ENCODE measurements at places on chromosomes 1 and 21.

GRCh38 chr1:27821761-27822315 is 8.7 kb upstream of the PPP1R8 start:
- DNase-seq, result no peak

GRCh38 chr1:246104927-246105326 is 402.2 kb downstream of the SMYD3 start:
- DNase-seq, result no peak

DNA sequence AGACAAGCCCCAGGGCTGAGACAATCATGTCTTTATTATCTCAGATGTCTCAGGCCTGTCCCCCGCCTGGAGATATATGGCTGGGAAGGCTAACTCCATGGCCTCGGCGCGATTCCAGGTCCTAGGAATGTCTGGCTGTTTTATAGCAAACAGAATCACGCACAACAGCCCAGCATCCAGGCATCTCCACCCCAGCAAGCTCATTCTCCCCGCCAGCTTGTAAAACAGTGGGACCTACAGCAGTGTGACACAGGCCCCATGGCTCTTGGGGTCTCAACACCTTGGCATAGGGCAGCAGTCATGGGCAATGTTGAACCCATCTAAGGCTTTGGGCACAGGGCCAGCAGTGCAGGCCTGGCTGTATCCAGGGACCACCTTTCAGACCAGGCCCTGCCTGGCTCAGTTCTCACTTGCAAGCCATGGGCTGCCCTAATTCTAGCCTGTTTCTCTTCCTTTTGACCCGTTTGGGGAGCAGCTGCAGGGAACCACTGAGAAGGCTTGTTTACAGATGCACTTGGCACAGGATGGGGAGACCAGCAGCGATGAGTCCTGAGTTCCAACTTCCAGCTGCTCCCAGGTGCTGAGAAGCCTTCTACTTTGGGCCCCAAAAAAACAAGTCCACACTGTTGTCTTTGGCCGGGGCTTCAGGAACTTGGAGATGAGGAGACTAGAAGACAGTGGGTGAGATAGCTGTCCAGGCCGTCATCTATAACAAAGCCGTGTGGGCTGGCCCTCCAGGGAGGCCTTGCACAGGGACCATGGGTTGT is 34.4 kb downstream of the WNT4 start:
- no peak for DNase-seq

- DNase-seq, result peak; percentile 59
Measured at GRCh38 chr1:156706657-156707416, 1.5 kb upstream of the CRABP2 start.

- no peak for DNase-seq
Measured at GRCh38 chr1:35882586-35882944, 444 bp upstream of the AGO1 start.

- DNase-seq, result no peak
Measured at GRCh38 chr1:183773482-183774274, 31.2 kb upstream of the RGL1 start.

- no peak for DNase-seq
Measured at GRCh38 chr21:36512971-36513370, 33.0 kb upstream of the CLDN14 start.

DNA sequence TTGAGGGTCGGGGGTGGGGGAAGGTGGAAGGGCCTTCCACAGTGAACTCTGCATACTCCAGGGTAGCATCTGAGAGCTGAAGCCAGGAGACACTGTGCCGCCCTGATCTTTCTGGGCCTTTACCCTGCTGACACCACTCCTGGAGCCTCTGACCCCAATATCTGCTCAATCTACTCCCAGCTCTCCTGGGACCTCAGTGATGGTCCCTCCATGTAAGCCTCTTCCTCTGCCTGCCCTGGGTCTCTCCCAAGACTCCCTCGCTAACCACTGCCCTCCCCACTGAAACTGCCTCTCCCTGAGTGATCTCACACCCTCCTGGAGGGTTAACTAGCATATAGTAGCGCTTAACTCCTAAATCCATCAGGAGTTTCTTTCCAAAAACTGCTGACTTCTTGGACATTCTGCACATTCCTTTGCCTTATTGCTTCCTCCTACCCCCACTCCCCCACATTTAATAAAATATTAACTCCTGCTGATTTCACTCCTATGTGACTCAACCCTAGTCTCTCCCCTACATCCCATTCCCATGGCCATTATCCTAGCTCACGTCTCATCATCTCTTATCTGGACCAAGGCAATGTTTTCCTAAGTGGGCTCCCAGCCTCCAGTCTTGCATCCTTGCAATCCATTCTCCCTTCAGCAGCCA is 145.6 kb downstream of the HMGB4 start:
- no peak for DNase-seq

DNA sequence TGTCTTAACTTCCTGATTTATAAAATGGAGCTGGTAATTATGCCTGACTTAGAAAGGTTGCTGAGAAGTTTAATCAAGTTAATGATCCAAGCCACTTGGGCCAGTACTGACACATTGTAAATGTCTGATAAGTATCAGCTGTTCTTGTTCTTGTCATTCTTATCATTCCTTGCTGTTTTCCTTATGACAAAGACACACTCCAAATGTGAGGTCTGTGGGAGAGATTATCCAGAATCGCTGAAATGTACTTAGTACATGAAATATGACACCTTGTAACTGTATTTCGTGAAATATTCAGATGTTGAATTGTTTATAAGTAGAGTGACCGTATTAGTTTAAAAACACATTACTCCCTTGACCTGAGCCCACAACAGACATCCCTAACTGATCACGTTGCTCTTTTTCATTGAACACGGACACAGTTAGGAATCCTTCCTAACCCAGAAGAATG is 6.1 kb downstream of the AADACL4 start:
- DNase-seq, result no peak

DNA sequence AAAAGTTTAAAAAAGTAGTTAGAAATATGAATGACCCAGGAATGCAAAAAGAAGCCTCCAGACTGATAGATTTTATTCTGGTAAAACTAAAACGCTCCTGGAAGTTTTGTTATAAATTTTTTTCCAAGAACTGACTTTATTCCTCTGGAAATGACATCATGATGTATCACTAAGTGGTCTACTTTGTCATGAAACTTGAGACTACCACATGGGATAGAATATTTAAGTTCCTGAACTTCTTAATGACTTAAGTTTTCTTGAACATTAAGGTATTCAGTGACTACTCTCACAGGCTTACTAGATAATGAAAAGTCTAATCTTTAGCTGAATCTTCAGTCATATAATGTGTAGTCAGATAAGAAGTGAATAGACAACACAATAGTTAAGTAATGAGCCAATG is 842.2 kb downstream of the USP25 start:
- DNase-seq, result no peak

DNA sequence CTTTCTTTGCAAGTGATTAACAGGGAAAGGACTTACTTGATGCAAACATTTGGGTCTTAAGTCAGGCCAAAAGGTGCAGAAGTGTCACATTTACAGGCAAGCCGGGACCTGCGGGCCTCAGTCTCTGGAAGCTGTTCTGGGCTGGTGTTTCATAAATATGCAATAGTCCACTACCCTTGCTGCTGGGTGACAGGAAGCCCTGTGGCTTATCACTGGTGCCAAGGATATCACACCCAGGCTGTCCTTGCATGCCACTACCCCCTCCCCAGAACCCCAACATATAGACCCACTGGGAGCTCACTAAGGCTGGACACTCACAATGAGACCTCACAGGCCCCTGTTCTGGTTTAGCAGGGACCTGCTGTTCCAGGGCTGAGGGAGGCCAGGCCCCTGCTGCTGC is 3.4 kb upstream of the LEFTY2 start:
- no peak for DNase-seq

- DNase-seq, result no peak
Measured at GRCh38 chr1:183970516-183971300, 66.8 kb downstream of the COLGALT2 start.

DNA sequence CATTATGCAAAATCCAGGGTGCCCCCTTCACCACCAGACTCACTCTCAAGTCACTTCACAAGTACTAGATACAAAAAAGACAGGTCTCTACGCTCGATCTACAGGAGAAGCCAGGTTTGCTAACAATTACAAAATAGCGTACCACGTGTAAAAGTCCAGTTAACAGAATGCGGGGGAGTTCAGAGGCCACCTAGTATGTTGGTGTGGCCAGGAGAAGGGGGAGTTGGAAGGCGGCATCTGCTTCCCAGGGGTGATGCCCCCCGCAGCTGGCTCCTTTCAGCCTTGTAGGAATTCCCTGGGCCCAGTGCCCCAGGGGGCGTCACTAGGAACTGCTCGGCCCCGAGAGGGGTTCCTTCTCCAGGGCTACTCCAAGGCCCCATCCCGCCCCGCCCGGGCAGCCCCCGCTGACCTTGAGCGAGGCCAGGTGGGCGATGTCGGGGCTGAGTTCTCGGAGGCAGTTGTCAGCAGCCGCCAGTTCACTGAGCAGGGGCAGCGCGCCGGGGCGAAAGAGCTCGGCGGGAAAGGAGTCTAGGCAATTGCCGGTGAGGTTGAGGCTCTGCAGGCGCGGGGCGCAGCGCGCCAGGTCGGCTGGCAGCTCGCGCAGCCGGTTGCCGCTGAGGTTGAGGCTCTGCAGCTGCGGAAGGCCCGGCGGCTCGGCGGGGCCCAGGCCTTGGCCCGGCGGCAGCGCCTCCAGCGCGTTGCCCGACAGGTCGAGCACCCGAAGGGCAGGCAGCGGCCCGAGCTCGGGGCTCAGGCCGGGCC is 664 bp downstream of the LRRC47 start:
- peak; percentile 39 for DNase-seq

DNA sequence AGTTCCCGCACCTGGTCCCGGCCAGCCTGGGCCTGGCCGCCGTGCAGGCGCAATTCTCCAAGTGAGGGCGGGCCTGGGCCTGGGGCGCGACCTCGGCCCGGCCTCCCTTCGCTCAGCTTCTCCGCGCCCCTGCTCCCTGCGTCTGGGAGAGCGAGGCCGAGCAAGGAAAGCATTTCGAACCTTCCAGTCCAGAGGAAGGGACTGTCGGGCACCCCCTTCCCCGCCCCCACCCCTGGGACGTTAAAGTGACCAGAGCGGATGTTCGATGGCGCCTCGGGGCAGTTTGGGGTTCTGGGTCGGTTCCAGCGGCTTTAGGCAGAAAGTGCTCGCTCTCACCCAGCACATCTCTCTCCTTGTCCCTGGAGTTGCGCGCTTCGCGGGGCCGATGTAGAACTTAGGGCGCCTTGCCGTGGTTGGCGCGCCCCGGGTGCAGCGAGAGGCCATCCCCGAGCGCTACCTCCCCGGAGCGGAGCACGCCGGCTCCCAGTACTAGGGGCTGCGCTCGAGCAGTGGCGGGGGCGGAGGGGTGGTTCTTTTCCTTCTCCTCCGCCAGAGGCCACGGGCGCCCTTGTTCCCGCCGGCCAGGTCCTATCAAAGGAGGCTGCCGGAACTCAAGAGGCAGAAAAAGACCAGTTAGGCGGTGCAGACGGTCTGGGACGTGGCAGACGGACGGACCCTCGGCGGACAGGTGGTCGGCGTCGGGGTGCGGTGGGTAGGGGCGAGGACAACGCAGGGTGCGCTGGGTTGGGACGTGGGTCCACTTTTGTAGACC is 1.2 kb downstream of the OLIG1 start:
- DNase-seq, result peak; percentile 75

DNA sequence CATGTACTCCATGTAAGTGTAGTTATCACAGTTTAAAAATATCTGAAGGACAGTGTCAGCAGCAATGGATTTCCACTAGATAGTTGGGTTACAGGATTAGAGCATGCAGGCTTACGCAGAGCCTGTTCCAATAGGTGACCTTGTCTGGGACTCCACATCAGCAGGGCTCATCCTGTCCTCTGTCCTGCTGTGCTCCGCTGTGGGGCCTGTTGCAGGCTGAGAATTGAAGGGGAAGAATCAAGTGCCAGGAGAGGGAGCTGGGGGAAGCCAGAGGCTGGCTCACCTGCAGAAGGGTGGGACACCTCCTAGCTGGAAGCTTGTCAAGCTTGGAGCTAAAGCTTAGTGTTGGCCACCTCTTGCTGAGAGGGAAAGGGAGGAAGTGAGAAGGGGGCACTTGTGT is 62.8 kb downstream of the XCL2 start:
- DNase-seq, result no peak

- no peak for DNase-seq
Measured at GRCh38 chr1:180217006-180217405, 13.1 kb upstream of the LHX4 start.

GRCh38 chr1:175133673-175134435 is 58.7 kb downstream of the KIAA0040 start:
- DNase-seq, result no peak

- DNase-seq, result no peak
Measured at GRCh38 chr21:32216293-32216692, 62.6 kb downstream of the MIS18A start.

DNA sequence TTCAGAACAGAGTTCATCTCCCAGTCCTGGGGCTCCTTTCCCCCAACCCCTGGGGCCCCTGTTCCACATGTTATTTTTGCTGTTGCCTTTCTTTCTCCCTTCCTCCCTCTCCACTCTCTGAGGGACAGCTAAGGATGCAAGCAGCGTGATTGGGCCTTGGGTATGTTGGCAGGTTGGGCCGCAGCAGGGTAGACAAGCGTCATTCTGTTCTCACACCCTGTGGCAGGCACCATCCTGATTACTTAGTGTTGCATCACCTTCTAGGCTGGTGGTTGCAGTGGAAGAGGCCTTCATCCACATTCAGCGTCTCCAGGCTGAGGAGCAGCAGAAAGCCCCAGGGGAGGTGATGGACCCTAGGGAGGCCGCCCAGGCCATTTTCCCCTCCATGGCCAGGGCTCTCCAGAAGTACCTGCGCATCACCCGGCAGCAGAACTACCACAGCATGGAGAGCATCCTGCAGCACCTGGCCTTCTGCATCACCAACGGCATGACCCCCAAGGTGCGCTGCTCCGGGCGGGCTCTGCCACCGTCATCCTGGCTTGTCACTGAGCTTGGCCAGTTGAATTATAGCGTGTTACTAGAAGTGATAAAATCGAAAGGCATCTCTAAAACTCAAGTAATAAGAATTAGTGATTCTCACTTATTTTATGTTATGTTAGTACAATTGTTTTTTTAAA is 43.4 kb downstream of the VANGL1 start:
- no peak for DNase-seq

DNA sequence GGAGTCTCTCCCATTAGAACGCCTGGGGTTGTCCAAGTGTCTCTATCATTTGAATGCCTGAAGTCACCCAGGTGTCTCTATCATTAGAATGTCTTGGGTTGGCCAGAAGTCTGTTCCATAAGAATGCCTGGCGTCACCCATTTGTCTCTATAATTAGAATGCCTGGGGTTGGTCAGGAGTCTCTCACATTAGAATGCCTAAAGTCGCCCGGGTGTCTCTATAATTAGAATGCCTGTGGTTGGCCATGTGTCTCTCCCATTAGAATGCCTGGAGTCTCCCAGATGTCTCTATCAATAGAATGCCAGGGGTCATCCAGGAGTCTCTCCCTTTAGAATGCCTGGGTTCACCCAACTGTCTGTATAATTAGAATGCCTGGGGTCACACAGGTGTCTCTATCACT is 54.5 kb downstream of the RNF187 start:
- no peak for DNase-seq

GRCh38 chr1:22250724-22251123 is 107.8 kb upstream of the WNT4 start:
- DNase-seq, result no peak

All from RPMI8226 (cell line).